ENCODE measurements at places on chromosomes 2 and 18. TPM values are rescaled to one million over a fixed set of nuclear protein-coding genes. Genes with fewer than 3 reads are reported as not detected.

EVA1A gene
- not detected for total RNA-seq

PJVK gene
- total RNA-seq = 9.2 TPM

DNA sequence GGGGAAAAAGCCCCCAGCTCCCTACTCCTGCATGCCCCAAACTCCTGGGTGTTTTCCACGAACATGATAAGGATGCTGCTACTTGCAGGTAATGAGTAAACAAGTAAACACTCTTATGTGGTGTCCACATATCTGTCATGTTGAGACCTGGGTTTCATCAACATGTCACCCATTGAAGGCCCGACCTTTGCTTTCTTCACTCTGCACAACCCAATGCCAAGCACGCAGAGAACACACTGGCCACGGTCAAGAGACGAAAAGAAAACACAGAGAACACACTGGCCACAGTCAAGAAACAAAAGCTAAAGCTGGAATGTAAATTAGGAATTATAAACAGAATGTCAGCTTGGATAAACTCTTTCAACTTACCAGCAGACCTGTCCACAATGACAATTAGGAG lies 143.1 kb downstream of the TTC32 start:
- no peak for DNase-seq

- no peak for DNase-seq
Observed at GRCh38 chr2:10930721-10931516, 19.2 kb downstream of the KCNF1 start.

GRCh38 chr2:118589721-118590120 lies 257.7 kb downstream of the EN1 start:
- no peak for DNase-seq

DNA sequence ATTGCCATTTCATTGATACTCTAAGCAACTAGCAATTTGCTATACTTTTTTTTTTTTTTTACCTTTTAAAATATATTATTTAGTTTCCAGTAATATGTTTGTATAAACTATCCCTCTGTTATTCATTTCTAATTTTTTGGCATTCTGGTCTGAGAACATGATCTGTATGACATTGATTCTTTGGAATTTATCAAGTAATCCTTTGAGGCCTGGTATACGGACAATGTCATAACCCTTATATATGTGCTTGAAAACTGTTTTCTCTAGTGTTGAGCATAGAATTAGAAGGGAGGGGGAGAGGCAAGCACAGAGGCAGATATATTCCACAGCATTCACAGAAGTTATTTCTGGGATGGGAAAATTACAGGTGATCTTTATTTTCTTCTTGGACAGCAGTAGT lies 48.2 kb upstream of the POLE4 start:
- DNase-seq = no peak

GRCh38 chr18:44732238-44732563 lies 51.5 kb downstream of the SETBP1 start:
- no peak for DNase-seq

- peak; percentile 35 for DNase-seq
Observed at GRCh38 chr2:175187378-175187777, 5.9 kb upstream of the ATP5MC3 start.

DNA sequence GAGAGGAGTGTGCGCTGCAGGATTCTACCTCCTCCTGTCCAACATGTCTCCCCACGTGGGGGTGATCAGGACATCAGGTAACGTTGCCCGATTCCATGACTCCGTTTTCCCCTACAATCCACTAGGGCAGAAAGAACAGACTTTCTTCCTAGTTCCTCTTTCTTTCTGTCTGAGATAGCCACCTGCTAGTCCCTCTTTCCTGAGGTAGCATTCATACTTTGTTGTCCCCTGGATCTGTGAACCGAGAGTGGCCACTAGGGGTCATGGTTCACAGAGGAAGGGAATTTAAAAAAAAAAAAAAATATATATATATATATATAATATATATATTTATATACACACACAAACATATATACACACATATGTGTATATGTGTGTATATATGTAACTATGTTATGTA lies 210.0 kb upstream of the ZNF521 start:
- peak; percentile 59 for DNase-seq

DNA sequence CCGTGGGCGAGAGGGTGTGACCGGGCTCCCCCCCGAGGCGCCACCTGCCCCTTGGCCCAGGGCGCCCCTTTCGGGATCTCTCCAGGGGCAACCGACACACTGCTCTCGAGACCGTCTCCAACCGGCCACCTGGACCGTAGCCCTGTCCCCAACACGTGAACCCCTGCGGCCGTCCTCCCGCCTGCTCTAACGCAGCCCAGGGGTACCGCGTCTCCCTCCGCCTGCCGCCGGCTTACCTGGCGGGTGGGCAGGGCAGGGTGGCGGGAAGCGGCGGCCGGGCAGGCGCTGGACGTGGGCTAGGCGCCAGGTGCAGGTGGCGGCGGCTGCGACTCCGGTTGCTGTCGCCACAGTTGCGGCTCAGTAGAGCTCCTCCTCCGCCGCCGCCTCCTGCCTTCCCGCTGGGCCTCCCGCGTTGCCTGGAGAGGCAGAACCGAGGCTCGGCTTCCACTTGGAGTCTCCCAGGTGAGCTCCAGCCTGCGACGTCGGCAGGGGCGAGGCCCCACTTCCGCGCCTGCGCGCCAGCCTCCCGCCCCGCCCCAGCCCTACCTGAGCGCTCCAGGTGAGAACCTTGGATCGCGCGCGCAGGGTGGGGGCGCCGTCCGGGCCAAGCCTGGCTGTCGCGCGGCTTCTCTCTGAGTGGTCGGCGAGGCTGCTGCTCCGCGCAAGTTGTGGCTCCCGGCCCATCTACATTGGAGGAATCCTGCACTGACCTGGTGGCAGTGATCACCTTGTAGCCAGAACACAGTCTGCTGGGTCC lies at the start of gene GALNT3:
Gene GALNT3, minus strand, starts transcription at position 469 of the 757 bp plus-strand sequence. CDS start 23,547 bp downstream, outside the sequence.
- no peak for DNase-seq

DNA sequence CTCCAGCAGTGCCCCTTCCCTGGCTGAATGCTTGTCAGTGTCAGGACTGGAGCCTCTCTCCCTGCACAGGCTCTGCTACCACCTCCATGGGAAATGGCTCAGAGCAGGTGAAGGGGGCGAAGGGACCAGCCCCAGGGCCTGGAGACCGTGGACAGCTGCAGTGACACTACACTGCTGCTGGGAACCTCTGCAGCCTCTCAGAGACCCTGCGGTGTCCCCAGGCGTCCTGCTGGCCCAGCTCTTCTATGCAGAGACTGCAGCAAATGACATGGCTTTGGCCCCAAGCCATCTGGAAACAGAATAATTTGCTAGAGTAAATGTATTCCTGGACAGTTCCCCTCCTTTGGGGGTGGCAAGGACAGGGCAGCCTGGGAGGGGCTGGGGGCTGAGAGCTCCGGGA lies 53.2 kb downstream of the CIB4 start:
- DNase-seq = no peak

DNA sequence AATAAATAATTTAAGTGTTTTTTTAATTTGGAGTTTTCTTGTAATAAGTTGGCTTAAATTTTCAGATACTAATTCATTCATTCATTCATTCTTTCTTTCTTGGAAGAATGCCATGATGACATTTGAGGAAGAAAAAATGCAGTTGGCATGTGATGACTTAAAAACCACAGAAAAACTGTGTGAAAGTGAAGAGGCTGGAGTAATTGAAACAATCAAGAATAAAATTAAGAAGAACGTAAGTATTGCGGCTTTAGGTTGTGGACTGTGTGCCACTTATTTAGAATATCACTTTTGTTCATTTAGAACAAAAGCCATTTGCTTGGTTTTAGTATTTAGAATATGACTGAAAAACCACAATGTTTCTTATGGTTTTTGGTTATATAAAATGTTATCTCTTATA lies 51.4 kb downstream of the TTC39C start:
- no peak for DNase-seq

DNA sequence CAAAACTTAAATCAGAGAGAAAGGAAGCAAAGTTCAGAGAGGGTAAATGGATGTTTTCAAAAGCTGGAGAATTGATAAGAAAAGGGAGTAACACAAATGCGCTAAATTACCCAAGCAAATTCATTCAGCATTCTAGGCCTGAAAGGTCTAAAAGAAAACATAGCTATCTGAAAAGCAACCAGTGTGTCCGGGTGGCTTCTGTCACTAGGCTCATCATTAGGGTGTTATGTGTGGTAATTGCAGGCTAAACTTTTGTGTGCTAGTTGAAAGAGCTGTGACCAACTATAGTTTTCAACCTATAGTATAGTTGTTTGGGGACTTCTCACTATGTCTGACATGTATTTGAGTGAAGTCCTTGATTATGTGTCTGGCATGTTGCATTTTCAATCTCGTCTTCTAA lies 839.6 kb upstream of the ZEB2 start:
- no peak for DNase-seq

GRCh38 chr2:164779383-164780057 lies 62.1 kb downstream of the COBLL1 start:
- DNase-seq = no peak

- DNase-seq = no peak
Observed at GRCh38 chr2:160207804-160208654, 8.0 kb upstream of the ITGB6 start.

DNA sequence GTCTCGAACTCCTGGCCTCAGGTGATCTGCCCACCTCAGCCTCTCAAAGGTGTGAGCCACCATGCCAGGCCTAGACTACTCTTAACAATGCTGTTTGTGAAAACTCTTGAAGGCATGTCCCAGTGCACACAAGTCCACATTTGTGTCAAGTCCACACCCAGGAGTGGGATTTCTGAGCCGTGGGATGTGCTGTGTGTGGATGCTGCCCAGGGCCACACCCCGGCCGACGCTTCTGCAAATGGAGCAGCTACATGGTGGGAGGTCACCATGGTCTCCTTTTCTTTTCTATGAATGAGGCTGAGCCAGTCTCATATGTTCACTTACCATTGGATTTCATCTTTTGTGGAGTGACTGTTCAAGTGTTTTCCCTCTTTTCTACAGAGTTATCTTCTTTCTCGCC lies 15.8 kb downstream of the SNED1 start:
- no peak for DNase-seq

DNA sequence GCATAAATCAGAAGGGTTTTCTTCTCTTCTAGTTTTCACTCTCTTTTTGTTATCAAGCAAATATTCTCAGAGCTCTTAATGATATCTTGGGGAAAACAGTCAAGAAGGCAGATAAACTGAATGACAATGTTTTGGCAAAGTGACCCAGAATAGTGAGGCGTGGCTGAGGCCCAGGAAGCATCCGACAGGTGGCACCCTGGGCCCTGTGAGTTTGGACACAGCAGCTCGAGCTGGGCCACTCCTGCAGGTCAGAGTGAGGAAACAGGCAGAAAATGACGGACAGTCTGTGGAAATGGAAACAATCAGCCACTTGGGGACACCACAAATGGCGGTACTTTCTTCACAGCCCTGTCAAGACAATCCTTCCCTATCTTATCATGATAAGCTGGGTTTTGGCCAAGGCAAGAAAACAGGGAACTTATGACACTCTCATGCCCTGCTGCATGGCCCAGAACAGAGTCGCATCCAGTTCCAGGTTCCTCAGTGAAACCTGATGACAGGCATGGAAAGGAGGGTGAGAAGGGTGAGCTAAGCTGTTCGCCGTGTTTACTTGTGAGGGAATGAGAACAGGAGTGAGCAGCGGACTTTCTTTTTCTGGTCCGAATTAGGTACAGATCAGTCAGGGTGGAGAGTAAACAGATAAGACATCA lies 32.1 kb downstream of the MRPL44 start:
- DNase-seq = no peak

DNA sequence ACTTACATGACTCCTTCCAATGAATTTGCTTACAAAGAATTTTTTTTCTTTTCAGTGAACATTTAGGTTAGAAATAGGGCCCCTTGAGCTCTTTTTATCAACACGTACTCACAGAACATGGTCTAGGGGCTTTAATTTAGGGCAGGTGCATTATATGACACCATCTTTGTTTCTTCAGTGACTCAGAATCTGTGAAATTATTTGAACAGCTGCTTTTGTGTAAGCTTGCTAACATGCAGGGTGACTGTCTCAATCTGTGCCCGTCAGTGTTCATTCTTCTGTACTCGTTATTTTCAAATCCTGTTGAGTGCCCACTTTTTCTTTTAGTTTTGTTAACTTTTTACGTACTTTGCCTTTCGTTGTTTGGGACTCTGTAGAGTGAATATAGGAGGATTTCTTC lies 52.8 kb upstream of the CABYR start:
- no peak for DNase-seq
